Stimulated activated CD4-positive, alpha-beta T cell treated with anti-CD3 and anti-CD28 coated beads, Interleukin-1b, Interleukin-23, amount 100 ng/mL, for 1 hour (primary cell): ENCODE measurements at places on chromosomes 11 and 22.

DNA sequence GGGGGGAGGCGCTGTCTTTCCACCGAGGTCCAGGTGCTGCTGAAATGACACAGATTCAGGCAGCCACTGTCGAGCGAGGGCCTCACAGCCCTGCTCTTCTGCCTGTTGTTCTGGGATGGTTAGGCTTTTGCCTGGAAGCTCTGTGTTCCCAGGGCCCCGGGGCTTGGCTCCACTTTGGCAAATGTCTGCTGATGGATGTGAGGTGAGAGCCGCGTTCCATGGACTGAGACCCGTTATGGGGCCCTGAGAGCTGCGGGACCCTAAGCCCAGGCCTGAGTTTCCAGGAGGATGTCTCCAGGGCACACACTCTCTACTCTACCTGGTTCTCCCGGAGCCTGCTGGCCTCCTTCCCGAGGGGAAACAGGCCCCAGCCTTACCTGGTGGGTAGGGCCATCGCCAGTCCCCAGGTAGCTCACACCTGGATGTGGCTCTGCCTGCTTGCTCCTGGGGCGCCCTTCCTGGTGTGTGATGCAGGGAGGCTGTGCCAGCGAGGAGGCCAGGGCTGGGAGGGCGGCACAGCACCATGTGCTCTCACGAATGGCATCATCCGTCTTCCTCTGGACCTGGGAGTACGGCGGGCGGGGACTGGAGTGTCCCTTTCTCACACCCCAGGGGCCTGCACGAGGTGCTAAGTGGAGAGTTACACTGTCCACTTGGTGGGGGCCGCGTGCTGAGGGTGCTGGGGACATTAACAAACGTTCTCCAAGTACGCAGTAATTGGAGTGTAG is 435.5 kb downstream of the TBC1D22A start:
- DNase-seq = no peak

DNA sequence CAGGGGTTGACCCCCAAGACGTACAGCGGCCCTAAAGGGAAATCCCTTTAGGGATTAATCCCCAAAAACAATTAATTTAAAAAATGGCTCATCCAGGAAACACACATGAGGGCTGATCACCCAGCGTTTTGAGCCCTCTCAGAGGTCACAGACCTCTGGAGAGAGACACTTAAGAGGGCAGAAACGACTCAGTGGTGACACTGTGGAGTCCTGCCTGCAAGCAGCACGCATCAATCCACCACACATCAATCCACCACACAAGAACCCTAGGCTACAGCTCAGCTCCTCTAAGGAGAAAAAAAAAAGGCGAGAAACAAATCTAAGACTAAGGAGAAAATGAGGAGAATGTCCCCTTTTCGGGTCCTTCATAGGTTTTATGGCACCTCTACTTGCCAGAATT is 12.5 kb upstream of the SELENOH start:
- DNase-seq = no peak

- no peak for DNase-seq
Observed at GRCh38 chr11:126319374-126319740, 15.5 kb downstream of the DCPS start.

DNA sequence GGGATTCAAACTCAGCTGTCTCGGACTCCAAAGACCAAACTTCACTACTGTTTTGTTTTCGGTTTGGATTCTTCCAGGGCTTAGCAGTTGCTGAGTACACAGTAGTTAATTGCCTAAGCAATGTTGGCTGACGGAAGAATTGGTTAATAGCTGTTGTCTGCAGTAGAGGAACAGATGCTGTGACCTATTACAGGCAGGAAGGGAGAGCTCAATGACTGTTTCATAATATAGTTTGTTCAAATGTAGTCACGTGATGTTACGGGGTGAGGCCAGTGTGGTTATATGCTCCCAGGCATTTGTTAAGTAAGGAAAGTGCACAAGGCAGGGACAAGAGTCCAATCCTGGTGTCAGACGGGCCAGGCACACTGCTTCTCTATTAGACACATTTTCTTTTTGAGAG is 222.6 kb upstream of the CCDC90B start:
- no peak for DNase-seq

- no peak for DNase-seq
Observed at GRCh38 chr22:34885852-34886251, 180.1 kb upstream of the ISX start.

DNA sequence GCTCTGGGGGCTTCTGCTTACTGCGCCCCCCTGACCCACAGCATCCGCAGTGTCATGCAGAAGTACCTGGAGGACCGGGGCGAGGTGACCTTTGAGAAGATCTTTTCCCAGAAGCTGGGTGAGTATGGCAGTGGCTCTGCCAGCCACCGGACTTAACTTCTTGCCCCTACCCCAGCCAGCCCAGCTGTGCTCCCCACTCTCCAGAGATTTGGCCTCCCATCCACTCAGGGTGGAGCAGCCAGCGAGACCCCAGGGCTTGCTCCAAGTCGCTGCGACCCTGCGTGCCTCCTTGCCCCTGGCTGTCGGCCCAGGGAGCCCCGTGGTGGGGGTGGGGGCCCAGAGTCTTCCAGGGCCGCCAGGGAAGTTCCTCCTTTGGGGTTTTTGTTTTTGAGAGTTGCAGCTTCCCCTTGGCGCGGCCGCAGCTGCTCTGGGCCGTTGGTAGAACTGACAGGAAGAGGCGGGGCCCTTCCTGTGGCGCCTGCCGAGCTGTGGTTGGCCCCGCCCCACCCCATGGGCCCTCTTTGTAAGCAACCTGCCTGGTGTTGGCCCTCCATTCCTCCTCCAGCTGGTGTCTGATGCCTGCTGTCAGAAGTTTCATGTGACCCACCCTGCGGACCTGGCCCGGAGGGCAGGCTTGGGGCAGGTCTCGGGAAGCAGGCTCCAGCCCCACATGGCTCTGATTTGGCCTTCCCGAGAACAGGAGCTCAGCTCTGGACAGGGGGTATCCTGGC is 11.1 kb downstream of the GRK2 start:
- DNase-seq = peak; percentile 74

GRCh38 chr22:44024288-44024921 is at the start of gene PARVB:
PARVB (plus strand) TSS chr22:44024302; CDS start chr22:44024340, 38 bp downstream.
- no peak for DNase-seq

GRCh38 chr11:20015529-20016427 is 144.5 kb downstream of the DBX1 start:
- DNase-seq = no peak

DNA sequence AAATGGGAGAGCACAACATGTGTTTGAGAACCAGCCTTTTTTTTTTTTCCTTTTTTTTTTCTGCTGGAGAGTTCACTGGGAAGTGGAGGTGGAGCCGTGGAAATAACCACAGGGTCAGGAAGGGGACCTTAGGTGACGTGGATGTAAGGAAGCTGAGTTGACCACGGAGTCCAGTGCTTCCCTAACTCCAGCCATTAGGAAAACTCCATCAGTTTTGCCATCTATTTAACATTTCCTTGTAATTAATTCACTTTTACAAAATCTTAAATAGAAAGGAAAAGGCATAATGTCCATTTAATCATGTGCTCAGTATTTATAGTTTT is 2.0 kb upstream of the CDK2AP2 start:
- DNase-seq = no peak

- DNase-seq = no peak
Observed at GRCh38 chr11:9379041-9379440, 5.4 kb upstream of the IPO7 start.

- no peak for DNase-seq
Observed at GRCh38 chr11:69650081-69650831, 9.3 kb downstream of the CCND1 start.

- DNase-seq = no peak
Observed at GRCh38 chr11:44814881-44815592, 88.3 kb downstream of the TSPAN18 start.

- no peak for DNase-seq
Observed at GRCh38 chr22:44459551-44459950, 38.5 kb downstream of the RTL6 start.

- DNase-seq = no peak
Observed at GRCh38 chr11:62974848-62975522, 9.8 kb downstream of the SLC22A6 start.

- DNase-seq = no peak
Observed at GRCh38 chr11:102393272-102393730, 46.3 kb downstream of the BIRC2 start.

- no peak for DNase-seq
Observed at GRCh38 chr22:50544746-50545253, 899 bp upstream of the KLHDC7B start.

DNA sequence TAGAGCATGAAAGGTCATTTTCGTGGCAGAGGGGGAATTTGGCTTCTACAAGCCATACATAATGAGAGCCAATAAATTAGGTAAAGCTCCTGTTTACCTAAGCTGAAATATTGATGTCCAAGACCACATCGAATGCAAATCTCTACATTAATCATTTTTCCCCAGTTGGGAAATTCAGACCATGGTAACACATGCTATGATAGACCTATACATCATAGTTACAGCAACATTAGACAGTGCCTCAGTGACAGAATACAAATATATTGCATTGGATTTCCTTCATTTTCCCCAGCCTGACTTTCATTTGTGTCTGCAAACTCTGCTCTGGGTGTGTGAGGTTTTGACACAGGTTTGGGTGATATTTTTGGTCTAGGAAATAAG is 1079.7 kb upstream of the TENM4 start:
- DNase-seq = no peak

GRCh38 chr11:106344394-106344793 is 266.9 kb downstream of the AASDHPPT start:
- DNase-seq = no peak

- DNase-seq = no peak
Observed at GRCh38 chr22:26889802-26890201, 232.4 kb downstream of the MIAT start.

DNA sequence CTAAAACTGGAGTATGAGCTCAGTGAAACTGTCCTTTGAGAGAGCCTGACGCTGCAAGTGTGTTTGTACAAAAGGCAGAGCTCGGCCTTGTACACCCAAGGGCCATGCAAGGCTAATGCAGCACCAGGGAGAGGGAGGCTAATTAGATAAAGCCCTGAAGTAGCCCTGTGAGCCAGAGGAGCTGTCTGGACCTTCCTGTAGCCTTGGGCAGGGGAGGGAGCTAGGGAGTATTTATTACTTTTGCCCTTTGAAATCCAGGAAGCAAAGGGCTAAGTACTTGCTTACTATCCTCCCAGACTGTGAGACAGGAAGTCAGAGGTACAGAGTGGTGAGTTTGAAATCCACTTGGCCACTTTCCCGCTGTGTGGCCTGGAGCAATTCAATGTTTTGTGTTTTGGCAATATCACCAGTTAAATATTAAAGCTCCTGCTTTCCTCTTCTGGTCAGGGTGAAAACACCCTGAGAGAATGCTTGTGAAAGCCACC is 10.2 kb upstream of the LDHA start:
- no peak for DNase-seq

- DNase-seq = no peak
Observed at GRCh38 chr11:65116370-65117205, 913 bp downstream of the ZNHIT2 start.

- no peak for DNase-seq
Observed at GRCh38 chr22:22691716-22692701, 47.6 kb downstream of the GGTLC2 start.

DNA sequence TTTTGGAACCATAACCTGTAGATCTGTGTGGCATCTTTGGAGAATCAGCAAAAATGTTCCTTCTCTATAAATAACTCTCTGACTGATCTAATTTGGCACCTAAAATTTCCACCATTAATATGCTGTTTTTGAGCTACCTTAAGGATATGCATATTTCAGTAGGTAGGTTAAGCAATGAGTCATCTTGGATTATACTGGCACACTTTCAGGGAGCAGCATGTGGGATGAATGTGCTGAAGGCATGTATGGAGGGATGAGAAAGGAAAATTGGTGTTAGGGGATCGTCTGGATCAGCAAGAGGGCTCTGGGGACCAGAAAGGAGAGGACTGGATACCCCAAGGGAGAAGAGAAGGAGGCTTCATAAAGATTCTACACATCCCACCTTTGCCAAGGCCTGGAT is 44.6 kb upstream of the ELF5 start:
- no peak for DNase-seq

- DNase-seq = no peak
Observed at GRCh38 chr11:10828402-10828801, 19.7 kb upstream of the EIF4G2 start.

DNA sequence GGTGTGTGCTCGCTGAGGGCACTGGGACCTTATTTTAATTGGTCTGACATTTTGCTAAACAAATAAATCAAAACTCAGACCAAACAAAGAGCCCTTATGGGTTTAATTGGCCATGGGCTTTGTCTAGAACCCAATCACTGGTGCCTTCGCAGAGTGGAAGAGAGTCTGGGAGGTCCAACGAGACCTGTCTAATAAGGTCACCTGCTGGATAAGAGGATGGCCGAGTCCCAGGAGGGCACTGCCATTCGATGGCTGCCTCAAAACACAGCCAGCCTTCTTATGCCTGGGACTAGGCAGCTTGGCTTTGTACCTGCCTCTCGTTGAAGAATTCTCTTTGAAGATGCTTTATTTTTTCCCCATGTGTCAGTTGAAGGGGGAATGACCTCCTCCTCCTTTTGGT is 171.1 kb downstream of the CEP164 start:
- DNase-seq = no peak

DNA sequence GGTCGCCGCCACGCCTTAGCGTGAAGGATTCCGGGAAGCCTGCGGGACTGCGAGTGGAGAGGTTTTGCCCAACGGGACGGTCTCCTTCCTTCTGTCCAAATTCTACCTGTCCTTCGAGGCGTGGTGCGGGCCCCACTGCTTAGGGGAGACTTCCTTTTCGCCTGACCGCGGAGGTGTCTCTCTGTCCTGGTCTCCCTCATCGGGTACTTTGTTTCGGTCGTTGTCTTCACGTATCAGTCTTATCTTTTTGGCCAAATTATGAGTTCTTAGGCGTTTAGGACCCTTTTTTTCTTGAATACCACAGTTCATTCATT is 388 bp downstream of the HINFP start:
- DNase-seq = no peak

DNA sequence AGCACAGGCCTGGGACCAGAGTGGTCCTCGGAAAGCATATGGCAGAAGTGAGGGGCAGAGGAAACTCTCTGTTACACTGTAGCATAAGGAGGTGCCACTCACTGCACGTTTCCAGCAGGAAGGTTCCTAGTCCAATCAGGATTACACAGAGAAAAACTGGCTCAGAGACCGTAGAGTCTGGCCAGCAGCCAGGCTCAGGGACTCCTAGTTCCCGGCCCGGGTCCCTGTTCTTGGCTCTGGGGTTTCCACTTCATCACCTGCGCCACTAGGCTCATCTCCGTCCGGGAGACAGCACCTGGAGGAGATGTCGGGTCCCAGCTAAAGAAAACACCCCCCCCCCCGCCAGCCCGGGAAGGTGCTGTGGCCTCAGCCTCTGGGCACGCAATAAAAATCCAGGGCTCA is 1.1 kb downstream of the TTLL12 start:
- DNase-seq = no peak

GRCh38 chr11:26623076-26623659 is 51.1 kb upstream of the MUC15 start:
- DNase-seq = no peak

DNA sequence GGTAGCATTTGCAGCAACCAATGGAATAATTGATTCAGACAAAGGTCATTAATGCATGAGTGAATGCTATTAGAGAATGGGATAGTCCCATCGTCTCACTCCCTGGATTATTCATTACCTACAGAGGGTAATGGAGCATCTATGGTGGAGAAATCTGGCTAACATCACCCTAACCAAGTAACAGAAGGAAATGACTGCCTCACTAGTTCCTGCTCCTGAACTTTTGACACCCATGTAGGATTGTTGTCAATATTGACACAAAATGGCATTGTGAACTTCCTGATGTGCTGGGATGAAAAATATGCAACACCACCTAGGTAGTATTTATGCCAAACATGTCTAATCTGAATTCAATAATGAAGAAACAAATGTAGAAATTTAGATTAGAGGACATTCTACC is 44.0 kb upstream of the KIRREL3 start:
- DNase-seq = no peak
